ENCODE measurements at places on chromosomes 1 and 21.

- DNase-seq: no peak
Observed at GRCh38 chr1:80251591-80251990, 1245.1 kb upstream of the ADGRL4 start.

DNA sequence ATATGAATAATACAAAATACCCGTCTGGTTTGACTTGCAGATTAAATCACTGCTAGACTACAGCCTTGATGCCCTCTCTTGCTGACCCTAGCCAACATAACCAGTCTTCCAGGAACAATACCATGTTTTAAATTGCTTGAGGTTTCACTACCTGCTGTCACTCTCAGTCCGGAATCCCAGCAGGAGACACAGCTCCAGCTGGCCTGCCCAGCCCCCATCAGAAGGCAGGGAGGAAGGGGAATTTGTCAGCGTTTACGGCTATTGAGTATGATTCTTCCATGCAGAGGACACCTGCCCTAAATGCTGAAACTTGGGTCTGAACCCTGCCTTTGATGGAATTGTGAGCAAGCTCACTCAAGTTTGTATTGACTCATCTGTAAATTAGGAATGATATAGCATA is 33.0 kb downstream of the ZNF496 start:
- DNase-seq: no peak

- no peak for DNase-seq
Observed at GRCh38 chr1:1616045-1616790, 918 bp downstream of the MIB2 start.

- peak; percentile 66 for DNase-seq
Observed at GRCh38 chr1:160083968-160084770, 2.8 kb downstream of the KCNJ9 start.

DNA sequence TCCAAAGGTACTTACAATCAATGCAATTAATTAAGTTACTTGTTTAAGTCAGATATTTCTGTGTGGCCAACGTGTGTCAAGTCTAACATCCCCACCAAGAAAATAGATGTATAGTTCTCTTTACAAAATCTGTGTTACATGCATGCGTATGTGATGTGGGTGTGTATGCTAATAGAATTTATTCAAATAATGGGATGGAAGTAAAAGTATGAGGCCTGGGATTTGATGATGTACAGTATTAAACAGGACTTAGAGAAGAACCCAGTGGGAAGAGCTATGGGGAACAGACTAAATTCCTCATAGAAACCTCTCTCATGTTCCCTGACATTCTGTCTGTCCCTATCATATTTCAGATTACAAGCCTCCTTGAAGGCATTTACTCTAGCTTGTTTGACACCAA is 72.5 kb downstream of the IFI44 start:
- DNase-seq: no peak

DNA sequence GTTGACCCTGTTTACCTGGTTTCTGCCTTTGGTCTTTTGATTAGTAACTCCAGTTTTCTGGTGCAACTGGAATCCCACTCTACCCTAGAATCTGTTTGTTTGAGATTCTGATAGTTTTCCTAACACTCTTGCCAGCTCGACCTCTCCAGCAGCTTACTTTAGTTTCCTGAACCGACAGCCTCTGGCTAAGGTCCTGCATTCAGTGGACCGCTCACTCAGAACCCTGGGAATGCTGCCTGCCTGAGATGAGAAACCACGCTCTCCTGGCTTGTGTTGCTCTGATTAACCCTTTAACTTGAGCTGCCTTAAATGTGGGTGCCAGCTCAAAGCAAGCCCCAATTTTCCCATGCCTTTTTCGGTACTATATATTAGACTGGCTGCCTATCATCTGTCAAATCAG is 45.3 kb upstream of the SIPA1L2 start:
- DNase-seq: no peak

DNA sequence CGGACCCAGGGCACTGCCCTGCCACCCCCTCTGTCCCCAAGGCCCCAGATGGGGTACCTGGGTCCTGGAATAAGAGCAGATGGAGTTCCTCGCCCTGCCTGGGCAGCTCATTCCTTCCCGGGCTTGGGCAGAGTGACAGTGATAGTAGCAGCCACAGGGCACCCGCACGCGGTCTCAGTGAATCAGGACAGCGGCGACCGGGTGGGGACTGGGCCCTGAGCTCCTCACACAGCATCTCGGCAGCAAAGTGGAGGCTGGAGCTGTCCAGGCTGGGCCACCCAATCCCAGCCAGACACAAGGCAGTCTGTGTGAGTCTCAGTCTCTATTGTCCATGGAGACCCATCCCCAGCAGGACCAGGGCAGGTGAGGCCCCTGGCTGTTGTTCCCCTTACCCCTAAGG is 37.4 kb upstream of the CCDC27 start:
- DNase-seq: no peak

GRCh38 chr1:213393860-213394259 is 342.8 kb downstream of the RPS6KC1 start:
- DNase-seq: no peak

GRCh38 chr1:244049162-244050013 is 1.7 kb upstream of the ZBTB18 start:
- DNase-seq: peak; percentile 15

GRCh38 chr1:200873116-200873670 is 412 bp downstream of the GPR25 start:
- no peak for DNase-seq

- no peak for DNase-seq
Observed at GRCh38 chr1:4984841-4985240, 330.4 kb downstream of the AJAP1 start.

DNA sequence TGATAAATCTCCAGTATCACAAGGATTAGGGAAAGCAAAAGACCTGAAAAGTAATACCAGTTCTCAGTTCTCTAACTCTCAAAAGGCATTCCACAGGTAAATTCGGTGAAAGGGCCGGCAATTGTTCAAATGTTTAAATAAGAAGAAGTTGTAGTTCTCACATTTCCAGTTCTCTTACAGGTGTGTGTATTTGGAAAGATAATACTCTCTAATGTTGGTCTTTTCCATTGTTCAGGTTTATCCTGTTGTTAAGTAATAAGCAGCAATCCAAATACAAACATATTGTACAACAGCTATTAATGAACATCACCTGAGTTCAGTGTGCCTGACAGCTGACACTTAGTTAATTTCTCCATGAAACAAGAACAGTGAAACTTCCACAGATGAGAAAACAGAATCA is 13.2 kb upstream of the PRKAB2 start:
- DNase-seq: no peak

GRCh38 chr21:43210454-43211071 is 41.8 kb downstream of the CRYAA start:
- DNase-seq: no peak

DNA sequence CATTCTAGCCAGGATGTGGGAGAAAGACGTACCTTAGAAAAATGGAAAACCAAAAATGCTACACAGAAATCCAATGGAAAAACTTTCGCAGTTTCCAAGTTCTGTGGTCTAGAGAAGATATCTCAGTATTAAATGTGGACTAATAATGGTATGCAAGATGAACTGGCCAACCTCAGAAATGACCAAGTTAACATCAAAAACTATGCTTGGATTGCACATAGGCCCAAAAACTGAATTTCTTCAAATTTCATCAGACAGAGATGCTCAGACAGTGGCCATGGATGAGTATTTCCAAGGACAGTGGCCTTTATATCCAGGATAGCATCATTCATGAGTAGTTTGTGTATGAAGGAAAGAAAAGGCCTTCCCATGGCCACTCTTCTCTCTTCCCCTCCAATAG is 132.2 kb downstream of the TIAM1 start:
- no peak for DNase-seq

DNA sequence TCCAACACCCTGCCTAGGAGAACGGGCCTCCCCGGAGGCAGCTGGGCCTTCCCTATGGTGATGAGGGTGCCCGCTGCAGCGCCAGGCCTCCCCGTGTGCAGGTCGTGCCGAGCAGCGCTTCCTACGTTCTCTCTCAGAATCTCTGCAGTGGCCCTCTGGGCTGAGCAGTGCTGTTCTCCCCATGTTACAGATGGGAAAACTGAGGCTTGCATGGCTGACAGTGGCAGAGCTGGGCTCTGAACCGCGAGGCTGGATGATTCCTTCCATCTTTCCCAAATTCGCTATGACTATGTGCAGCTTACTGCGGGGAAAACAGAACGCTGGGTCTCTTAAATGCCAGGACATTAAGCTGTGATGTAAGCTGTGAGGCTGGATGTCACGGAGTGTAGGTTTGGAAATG is 8.9 kb downstream of the KLHL21 start:
- DNase-seq: no peak

All from stimulated activated CD4-positive, alpha-beta T cell treated with anti-CD3 and anti-CD28 coated beads, Interleukin-12 subunit alpha, Interleukin-12 subunit beta, amount 100 ng/mL, for 48 hours (primary cell).